Activated CD8-positive, alpha-beta memory T cell treated with anti-CD3 and anti-CD28 coated beads for 1 hour (primary cell): ENCODE measurements at places on chromosomes 5 and 9.
A peak's percentile ranks its signal among the peaks of the same experiment; 100 is the strongest.

DNA sequence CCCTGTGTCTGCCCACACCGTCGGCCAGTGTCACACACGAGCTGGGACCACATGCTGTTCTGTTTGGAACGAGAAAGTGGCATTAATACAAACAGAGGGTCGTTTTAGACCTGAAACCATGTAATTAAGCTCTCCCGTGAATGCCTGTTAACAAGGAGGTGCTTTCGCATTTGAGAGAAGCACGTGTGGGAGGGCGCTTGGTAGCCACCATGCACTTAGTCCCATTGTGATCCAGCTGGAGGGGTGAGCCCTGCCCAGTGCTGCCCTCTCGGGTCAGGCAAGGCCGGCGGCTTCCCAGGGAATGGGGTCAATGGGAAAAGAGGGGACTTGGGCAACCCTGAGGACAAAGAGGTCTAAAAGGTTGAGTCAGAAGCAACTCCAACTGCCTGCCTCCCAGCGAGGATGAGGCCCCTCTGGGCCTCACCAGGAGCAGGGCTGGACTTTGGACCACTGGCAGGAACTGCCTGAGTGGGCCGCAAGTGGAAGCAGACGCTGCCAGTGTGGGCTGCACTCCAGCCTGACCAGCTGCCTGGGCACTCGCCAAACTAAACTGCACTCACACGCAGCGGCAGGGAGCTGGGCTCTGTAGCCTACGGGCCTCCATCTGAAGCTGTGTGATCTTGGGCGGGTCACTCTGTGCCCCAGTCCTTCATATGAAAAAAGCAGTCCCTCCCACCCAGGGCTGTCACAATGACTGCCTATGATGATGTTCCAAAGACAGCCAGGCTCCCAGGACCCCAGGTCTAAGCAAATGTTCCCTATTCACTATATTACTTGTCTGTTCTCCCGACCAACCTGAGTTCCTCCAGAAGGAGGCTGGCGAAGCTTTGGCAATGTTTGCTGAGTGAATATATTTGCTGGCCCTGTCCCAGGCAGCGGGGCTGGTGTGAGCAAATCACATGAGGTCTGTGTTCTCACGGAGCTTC is 195.7 kb downstream of the CDK5RAP2 start:
- no peak for DNase-seq

GRCh38 chr5:38379350-38379937 is 121.1 kb downstream of the EGFLAM start:
- no peak for DNase-seq

DNA sequence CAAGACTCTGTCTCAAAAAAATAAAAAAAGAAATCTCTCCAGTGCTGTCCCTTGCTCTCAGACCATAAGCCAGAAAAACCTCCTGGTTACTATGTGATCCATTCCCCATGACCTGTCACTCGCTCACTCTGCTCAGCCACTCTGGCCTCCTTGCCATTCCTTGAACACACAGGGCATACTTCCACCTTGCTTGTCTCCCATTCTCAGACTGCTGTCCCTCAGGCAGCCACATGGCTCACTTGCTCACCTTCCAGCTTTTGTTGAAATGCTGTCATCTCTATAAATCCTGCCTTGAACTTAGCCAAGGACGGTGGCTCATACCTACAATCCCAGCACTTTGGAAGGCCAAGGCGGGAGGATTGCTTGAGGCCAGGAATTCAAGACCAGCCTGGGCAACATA is 82.9 kb downstream of the UGCG start:
- no peak for DNase-seq

GRCh38 chr5:10310066-10310779 is 2.5 kb upstream of the CMBL start:
- DNase-seq: no peak

GRCh38 chr5:1735320-1735970 is 64.2 kb downstream of the MRPL36 start:
- DNase-seq: no peak

GRCh38 chr5:169020102-169020501 is 280.8 kb downstream of the SLIT3 start:
- no peak for DNase-seq

GRCh38 chr5:131316026-131316425 is 52.2 kb downstream of the CDC42SE2 start:
- DNase-seq: no peak

DNA sequence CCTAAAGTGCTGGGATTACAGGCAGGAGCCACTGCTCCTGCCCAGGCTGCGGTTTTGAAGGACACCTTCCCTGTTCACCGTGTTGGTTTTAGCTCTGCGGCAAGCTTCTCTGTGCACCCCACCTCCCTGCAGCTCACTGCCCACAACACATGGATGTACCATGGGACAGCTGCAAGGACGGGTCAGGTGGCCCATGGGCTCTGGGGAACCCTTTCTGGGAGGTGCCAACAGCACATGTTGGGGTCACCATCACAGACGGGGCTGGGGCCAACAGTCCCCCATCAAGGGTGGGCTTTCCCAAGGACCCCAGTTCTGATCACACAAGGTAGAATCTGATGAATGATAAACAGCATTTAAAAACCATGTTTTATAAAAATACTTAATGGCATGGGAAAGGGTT is 7.5 kb downstream of the EXD3 start:
- no peak for DNase-seq

DNA sequence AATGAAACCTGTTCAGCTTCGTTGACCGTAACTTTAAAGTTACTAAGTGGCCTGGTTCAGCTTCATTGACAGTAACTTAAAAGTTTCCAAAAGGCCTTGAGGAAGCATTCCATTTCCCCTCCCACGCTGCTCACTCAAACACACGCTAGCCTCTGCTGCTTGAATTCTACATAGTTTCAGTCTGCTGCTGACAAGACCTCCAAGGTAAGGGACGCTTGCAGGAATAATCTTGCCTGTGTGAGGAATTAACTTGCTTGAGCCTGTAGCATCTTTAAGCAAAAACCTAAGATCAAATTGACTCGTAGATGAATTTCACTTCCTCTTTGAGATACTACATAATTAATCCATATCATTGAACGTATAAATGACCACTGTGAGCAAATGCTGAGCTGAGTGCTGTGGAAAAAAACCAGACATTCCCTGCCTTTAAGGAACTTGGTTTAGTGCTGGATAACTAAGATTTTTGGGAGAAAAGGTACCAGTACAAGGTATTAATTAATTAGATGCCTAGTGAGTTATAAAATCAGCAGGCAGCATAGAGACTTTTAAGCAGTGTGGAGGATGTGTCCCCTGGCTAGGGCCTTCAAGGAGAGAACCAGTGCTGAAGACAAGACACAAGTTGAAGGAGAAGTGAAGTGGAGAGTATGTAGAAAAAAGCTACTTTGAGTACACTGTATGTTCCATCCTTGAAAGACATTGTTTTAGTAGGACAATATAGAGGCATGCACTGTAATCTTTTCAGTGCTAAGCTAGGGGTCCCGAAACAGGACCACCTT is 39.2 kb downstream of the GRAMD2B start:
- no peak for DNase-seq

DNA sequence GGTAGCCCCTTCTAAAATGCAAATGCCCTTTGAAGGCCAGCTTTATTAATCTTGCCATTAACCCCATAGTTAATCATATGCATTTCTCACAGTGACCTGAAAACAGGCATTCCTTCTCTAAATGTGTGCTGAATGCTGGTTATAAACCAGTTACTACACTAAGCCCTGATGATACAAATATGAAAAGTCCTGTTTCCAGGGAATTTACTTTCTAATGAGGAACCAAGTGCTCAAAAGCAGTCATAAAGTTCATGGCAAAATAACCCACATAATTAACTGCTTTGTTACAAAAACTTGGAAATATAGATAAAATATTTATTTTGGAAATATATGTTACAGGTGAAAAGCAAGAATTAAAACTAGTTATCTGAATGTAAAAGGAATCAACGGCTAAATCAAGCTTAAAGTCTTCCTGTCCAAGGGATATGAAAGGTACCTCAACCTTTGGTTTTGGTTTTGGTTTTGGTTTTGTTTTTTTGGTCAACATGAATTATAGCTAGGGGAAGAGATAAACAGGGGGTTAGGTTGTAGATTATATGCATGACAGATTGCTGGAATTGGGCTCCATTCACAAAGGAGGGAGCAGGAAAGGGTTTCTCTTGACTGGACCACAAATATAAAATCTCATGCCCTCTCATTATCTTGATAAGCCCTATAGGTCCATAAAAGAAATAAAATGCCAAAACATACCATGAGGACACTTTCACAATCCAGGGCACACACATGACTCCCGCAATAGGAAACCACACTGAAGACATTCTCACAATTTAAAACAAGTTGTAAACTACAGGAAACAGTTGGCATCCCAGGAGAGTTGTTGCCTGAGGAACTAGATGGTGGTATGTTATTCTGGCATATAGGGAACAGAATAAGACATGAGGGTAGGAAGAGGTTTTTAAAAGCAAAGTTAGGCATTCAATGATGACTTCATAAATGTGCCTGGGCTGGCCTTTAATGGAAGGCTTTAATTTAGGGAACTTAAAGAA is 46.7 kb upstream of the MACIR start:
- DNase-seq: no peak

DNA sequence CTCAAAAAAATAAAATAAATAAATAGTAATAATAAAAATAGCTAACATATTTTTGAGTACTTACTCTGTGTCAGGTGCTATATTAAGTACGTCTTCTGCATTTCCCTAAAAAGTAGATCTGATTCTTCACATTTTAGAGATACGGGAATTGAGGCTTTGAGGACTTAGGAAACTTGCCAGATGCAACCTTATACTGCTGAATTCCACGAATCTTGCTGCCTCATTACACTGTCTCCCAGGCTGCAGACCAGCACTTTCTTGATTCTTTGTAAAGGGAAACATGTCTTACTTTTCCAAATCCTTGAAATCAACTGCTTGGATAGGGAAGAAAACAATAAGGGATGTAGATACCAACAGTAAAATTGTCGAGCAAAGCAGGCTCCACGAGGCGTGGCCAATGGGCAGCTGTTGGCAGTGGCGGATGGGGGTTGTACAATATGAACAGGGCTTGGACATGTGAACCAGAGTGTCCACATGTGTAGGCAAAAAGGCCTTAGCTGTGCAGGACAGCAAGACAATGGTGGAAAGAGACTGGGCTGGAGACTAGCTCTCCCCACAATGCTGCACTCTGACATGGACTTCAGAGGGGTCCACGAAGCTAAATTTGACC is 124.3 kb upstream of the RAI14 start:
- no peak for DNase-seq

DNA sequence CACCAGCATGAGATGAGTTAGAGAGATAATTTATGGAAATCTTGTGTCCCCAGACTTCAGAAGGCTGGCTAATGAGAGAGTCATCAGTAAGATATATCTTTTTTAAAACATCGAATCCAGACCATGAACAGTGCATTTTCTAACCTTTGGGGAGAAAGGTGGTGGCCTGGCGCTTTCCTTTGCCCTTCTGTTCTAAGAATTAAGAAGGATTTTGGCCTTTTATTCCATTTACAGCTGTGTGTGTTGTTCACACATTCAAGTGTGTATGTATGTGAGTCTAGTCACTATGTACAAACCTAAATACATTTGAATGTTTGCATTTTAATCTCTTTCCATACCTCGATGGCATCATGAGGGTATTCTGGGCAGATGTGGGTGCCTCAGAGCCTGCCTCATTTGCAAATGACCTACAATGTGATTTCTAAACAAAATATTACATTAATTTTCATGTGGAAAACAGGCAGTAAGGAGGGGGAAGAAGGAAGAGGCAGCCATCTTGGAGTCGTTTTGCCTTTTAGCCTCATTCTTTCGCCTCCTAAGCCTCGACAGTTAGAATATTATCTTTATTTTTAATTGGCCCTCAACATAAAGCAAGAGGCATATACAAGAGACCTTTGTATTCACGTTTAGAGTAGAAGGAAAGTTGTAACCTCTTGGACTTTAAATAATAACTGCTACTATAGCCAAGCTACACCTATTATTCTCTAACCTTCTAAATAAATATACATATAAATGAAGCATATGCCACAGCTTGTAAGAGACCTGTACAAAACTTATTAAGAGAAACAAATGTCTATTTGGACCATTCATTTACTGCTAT is 125.3 kb upstream of the TMEM161B start:
- DNase-seq: no peak

GRCh38 chr5:163670036-163670435 is 164.6 kb downstream of the MAT2B start:
- no peak for DNase-seq

GRCh38 chr5:178057839-178058238 is 55.5 kb upstream of the N4BP3 start:
- DNase-seq: no peak

- no peak for DNase-seq
These were observed 17.9 kb downstream of the FAM163B start for GRCh38 chr9:133591116-133591910.

- DNase-seq: no peak
These were observed 2.5 kb upstream of the CPLANE1 start for GRCh38 chr5:37251665-37252064.

DNA sequence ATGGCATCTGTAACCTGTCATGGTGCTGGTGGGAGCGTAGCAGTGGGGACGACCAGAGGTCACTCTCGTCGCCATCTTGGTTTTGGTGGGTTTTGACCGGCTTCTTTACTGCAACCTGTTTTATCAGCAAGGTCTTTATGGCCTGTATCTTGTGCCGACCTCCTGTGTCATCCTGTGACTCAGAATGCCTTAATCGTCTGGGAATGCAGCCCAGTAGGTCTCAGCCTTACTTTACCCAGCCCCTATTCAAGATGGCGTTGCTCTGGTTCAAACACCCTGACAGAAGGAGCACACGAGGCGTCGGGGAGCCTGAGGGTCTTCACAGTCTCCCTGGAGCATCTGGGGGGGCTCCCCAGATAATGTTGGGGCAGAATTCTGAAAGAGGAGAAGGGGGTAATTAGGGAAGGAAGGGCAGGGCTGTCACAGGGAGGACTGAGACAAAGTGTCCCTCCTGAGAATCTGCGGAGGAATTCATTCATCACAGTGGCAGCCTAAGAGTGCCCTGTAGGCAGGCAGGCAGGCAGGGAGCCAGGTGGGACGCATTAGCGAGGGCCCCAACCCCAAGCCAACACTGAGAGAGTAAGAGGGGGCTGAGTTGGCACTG is 21.3 kb upstream of the NCS1 start:
- no peak for DNase-seq

- peak; percentile 38 for DNase-seq
These were observed 54.9 kb downstream of the COL15A1 start for GRCh38 chr9:98998441-98999151.

- DNase-seq: no peak
These were observed 642 bp upstream of the ITGA1 start for GRCh38 chr5:52786949-52787599.

DNA sequence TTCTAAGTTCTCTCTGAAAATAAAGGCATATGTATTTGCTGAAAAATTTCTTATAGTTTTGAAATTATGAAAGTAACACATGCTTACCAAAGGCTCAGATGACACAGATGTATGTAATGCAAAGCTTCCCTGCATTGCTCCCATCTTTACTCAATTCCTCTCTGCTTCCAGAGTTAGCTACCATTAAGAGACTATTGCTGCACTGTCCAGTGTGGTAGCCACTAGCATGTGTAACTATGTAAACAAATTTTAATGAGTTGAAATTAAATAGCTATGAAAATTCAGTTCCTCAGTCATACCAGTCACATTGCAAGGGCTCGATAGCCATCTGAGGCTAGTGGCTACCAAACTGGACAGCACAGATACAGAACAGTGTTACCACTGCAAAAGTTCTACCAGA is 17.9 kb downstream of the FRMD3 start:
- no peak for DNase-seq
